CD4-positive, alpha-beta T cell treated with Interleukin-12 subunit alpha and Interleukin-12 subunit beta, for 1 hour (primary cell): ENCODE measurements at places on chromosomes 3 and 15.
A peak's percentile ranks its signal among the peaks of the same experiment; 100 is the strongest.

GRCh38 chr15:22945071-22945470 is 35.1 kb downstream of the CYFIP1 start:
- no peak for DNase-seq

DNA sequence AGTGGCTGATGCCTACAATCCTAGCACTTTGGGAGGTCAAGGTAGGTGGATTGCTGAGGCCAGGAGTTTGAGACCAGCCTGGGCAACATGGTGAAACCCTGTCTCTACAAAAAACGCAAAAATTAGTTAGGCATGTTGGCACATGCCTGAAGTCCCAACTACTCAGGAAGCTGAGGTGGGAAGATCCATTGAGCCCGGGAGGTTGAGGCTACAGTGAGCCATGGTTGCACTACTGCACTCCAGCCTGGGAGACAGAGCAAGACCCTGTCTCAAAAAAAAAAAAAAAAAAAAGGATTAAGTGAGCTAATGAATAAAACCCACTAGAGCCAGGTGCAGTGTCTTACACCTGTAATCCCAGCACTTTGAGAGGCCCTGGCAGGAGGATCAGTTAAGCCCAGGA is 6.7 kb upstream of the SEC11A start:
- DNase-seq = no peak

GRCh38 chr3:100537646-100538338 is 45.4 kb downstream of the TMEM45A start:
- no peak for DNase-seq

- peak; percentile 68 for DNase-seq
Measured at GRCh38 chr15:79970624-79971434, at the start of gene BCL2A1. BCL2A1 (minus strand) TSS chr15:79971196; CDS start chr15:79971119, 77 bp downstream.

- no peak for DNase-seq
Measured at GRCh38 chr15:63514531-63514943, 10.1 kb downstream of the USP3 start.

GRCh38 chr3:64344721-64345207 is 119.5 kb upstream of the PRICKLE2 start:
- DNase-seq = no peak

- no peak for DNase-seq
Measured at GRCh38 chr3:190542846-190543245, 29.0 kb downstream of the IL1RAP start.

GRCh38 chr3:190486908-190487607 is 26.8 kb upstream of the IL1RAP start:
- DNase-seq = no peak

GRCh38 chr3:14290631-14291385 is 111.6 kb upstream of the SLC6A6 start:
- no peak for DNase-seq

DNA sequence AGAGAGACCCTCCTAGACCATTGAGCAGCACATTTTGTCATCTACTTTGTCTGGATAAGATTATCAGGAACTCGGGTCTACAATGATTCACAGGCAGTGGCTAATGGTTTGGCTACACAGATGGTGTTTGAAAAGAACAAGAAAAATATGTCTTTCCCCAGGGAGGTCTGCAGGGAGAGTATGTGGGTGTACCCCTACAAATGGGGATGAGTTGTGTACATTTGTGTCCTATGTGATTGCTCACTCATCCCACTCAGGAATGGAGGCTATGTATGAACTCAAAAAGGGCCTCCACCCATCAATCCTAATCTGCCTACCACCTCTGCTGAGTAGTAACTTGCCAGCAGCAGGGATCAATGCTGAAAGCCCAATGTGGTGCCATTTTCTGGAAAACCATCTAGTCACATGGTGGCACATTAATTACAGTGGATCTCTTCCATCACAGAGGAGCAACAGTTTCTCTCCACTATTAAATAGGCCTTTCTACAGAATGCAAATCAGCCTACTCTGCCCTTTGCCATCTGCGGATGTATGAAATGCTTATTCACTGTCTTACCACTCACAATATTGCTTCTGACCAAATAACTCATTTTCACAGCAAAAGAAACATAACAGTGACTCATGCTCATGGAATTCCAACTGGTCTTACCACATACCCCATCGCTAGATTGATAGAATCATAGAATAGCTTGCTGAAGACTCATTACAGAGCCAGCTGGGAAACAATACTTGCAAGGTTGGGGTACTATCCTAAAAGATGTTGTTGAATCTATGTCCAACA is 48.3 kb upstream of the TRIM42 start:
- no peak for DNase-seq

DNA sequence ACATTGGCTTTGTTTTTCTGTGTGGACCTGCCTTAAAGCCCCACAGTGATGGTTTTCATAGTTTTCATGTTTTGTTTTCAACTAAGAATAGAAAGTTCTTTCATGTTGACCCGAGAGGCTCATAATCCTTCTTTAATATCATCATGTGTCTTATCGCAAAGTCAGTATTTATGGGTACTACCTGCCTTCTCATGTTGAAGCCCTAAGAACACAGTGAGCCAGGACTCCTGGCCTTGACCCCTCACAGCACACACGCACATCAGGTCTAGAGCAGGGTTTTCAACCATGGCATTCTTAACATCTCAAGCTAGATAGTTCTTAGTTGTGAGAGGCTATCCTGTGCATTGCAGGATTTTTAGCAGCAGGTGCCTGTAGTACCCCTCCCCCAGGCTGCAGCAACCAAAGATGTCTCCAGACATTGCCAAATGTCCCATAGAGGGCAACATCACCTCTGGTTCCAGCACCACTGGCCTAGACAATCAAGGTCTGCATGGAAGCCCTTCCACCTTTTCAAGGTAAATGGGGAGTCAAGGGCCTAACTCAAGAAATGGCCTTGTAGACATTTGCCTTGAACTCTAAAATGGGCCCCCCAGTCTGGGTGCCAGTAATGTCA is 118.3 kb downstream of the MTHFS start:
- no peak for DNase-seq

GRCh38 chr15:81006124-81006523 is 5.4 kb downstream of the TLNRD1 start:
- no peak for DNase-seq

GRCh38 chr3:159818399-159818798 is 170.2 kb upstream of the IL12A start:
- no peak for DNase-seq

- DNase-seq = no peak
Measured at GRCh38 chr3:177523067-177523675, 325.9 kb upstream of the TBL1XR1 start.

DNA sequence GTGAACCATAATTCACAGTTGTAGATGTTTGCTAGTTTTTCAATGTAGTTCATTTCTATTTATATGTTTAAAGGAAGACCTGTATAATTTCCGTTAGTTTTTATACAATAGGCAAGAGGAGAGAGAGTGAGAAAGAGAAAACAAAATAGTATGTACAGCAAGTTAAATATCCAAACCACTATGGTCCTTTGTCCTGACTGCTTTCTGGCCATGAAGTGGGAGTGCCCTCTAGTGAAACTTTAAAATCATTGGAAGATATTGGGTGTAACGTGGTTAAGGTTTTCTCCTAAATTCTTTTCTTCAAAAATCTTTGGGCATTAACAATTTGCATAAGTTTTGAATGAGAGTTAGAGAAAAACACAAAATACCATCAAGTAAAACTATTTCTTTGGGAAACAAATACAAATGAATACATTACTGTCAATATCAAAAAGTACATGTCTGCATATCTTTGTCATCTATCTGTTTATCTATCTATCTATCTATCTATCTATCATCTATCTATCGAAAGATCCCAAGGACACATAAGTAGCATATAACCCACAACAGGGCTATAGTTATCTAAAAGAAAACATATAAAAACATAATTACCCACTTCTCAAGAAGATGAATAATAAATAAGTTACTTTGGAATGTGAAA is 534.6 kb upstream of the ATP11B start:
- no peak for DNase-seq

DNA sequence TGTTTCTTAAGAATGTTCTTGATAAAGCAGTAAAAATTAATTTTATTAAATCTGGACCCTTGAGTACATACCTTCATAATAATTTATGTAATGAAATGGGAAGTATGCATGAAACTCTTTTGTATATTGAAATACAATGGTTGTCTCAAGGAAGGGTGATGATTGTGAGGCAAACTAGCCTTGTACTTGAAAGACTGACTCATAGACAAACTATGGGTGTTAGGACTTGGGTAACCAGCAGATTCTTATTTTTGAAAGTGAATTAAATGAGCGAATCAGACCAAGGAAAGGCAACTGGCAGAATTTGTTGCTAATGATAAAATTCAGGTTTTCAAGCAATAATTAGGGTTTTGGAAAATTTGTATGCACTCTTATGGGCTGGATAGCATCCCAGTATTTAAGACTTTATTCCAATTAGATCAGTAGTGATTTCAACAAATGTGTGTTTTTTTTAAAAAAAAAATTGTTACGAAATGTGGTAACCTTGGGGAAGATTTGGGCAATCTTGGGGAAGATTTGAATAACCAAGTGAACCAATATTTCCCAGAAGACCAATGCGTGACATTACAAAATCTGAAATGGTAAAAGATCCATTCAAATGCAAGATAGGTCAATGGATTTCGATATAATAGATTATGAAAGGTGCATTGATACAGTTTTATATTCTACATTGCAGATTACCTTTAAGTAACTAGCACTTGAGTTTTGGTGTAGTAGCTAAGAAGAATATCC is 42.0 kb downstream of the ATP2C1 start:
- DNase-seq = no peak

GRCh38 chr3:15486979-15487378 is 34.5 kb downstream of the COLQ start:
- no peak for DNase-seq

DNA sequence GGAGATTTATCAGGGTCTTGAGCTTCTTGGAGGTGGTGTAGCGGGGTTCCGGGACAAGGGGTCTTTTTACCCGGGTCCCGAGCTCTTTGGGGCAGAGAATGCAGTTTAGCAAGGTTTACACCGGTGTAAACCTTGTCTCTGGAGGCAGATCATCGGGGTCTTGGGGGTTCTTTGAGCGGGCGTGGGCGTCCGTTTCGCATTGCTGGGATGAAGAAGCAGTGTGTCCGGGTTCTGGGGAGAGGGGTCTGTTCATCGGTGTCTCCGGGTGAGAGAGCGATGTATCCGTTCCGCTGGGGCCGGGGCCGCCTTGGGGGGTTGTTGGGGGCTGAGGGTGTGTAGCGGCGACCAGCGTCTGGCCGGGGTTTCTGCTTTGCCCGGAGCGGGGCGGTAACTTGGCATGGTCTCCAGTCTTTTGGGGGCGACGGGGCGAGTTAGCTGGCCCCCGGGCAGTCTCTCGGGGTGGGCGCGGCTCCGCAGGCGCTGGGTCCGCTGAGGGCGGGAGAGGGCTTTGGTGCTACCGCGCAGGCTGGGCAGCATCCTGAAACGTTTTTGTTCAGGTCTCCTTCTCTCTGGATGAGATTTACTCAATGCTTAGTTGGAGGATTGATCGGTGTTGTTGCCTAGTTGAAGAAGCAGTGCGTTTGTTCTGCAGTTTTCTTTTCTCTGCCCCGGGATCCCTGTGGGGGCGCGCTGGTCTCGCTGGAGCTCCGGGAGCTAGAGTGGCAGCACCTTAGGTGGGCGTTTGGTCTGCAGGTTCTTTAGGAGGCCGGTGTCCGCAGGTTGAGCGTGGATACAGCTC is 843 bp downstream of the GLCE start:
- peak; percentile 13 for DNase-seq

- DNase-seq = no peak
Measured at GRCh38 chr3:107662586-107662985, 139.8 kb downstream of the BBX start.

DNA sequence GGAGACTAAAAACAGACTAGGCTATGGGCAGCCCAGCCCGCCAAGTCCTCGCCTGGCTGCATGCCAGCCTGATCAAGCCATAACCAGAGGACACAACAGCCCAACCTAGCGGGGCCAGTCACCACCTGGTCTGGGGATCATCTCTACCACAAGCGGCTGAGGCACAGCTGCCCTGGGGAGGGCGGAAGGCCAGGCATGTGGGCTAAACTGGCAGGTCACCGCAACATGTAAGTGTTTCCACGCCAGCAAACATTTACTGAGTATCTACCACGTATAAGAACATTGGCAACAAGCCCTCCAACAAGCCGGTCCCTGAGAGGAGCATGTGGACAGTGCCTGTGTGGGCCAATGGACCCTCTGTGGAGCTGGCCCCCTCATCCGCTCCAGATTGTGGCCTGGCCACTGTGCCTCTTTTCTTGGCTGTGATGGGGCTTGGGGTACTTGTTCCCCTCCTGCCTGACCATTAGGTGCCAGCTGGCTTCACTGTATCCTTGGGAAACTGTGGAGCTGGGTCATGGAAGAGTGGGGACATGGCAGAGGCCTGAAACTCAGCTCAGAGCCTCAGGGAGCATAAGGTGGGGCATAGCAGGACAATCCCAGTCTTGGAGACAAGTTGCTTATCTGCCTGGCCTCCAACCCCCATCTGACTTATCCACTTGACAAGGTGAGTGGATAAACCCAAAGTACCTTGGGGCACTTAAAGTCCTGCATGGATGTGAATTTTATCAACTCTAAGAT is 9.0 kb downstream of the UBXN7 start:
- DNase-seq = no peak

DNA sequence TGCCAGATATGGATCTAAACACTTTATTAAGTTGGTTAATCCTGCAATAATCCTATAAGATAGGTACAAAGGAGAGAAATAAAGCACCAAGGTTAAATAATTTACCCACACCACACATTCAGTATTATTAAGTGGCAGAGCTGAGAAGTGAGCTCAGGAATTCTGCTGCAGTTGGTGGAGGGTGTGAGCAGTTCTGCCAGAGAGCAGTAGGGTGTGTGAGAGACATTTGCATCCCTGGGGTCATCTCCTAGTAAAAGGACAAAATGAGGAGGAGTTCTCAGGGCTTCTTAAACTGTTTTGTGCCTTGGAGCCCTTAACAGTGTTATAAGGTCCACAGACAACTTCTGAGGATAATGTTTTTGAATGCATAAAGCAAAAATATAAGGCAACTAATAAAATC is 484.5 kb downstream of the TAFA4 start:
- DNase-seq = no peak

GRCh38 chr3:186920301-186920700 is 10.0 kb upstream of the ST6GAL1 start:
- no peak for DNase-seq

DNA sequence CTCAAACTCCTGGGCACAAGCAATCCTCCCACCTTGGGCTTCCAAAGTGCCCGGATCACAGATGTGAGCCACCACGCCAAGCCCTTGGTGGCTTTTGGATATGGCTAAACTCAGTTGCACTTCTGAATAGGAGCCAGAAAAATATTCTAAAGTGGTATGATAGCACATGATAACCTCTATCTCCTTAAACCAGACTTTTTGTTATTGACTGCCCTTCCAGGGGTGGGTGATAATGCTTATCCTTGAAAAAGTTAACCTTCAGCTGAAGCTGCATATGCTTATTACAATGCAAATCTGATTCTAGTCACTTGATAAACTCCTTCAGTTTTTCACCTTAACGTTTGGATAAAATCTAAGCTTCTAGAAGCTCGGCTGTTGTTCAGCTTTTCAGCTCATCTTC is 6.3 kb downstream of the CCNB2 start:
- no peak for DNase-seq

GRCh38 chr3:169387751-169388696 is 275.5 kb downstream of the MECOM start:
- DNase-seq = no peak

DNA sequence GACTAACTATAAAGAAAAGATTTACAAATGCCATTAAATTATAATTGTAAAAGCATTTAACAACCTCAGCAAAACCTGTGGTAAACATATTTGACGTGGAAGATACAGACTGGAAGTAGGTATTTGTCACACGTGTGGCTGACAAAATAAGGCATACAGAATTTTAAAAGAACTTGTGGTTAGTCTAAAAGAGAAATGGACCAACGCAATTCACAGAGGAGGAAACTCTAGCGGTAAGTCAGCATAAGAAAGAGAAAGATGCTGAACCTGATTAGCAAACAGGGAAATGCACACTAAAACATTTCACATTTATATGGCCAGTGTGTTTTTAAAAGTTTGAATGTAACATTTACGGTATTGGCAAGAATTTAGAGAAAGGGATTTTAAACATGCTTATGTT is 35.3 kb downstream of the KCNH8 start:
- no peak for DNase-seq
